ENCODE measurements at places on chromosomes 1 and 21.

GRCh38 chr1:74713849-74714248 is 19.0 kb downstream of the CRYZ start:
- no peak for DNase-seq

GRCh38 chr1:59044535-59045121 is 252.3 kb upstream of the FGGY start:
- no peak for DNase-seq

- no peak for DNase-seq
Measured at GRCh38 chr1:98286656-98287055, 365.8 kb upstream of the DPYD start.

DNA sequence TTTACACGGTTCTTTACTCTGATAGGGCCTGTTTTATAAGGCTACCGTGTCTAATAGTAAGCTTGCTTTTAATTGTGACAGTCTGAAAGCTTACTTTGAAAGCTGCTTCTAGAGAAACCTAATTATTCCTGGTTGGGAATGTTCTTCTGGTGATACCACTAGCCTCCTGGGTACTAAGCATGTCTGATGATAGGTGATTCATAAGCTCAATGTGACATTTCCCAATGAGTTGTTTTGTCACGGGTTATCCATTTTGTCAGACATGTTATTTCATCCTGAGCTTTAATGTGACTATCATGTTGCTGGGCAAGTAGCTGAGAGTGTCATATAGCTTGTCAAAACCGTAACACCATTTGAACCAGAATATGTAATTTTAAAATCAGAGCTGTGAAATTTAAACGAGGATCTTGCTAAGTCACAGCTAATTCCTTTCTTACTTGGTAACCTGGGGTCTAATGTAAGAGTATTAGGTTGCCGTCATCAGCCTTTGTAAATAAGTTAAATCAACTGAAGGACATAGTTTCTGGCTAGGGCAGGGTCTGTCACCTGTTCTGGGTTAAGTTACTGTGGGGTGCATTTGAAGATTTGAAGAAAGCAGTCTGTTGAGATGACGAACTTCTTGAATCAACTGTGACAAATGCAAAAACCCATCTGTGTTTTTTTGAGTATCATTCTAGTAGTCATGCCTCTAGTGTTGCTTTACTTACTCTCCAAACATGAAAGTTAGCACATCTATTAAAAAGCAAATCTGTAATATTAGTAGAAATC is 529.2 kb downstream of the USP25 start:
- no peak for DNase-seq

DNA sequence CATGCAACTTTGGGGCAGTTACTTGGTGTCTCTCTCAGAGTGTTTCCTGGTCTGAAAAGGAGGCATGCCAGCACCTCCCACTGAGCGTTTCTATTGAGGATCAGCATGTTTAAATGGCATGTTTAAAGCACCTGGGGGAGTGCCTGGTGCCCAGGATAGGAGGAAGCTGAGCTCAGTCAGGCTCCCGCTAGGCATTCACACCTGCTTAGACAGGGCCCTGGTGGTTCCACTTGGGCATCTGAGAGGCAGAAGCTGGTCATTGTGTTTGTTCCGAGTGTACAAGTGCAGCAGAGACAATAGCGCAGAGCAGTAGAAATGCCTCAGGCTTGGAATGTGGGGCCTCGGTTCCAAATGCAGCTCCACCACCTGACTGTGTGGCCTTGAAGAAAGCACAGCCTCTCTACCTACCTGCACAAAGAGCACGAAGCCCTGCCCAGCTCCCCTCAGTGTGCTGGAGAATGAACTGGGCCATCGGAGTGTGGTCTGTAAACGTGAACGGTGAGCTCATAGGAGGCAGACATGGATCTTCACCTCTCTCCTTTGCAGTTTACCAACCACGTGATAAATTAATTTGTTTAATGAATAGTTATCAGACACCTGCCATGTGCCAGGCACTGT is 20.3 kb upstream of the TMEM222 start:
- no peak for DNase-seq

- no peak for DNase-seq
Measured at GRCh38 chr1:161157867-161158266, 1.4 kb upstream of the USP21 start.

GRCh38 chr1:85048296-85049064 is at the start of gene MCOLN3:
MCOLN3 (minus strand) TSS chr1:85048500; CDS start chr1:85045360, 3,140 bp downstream.
- peak; percentile 7 for DNase-seq

GRCh38 chr1:99535470-99536164 is 110.3 kb upstream of the PALMD start:
- DNase-seq: no peak

DNA sequence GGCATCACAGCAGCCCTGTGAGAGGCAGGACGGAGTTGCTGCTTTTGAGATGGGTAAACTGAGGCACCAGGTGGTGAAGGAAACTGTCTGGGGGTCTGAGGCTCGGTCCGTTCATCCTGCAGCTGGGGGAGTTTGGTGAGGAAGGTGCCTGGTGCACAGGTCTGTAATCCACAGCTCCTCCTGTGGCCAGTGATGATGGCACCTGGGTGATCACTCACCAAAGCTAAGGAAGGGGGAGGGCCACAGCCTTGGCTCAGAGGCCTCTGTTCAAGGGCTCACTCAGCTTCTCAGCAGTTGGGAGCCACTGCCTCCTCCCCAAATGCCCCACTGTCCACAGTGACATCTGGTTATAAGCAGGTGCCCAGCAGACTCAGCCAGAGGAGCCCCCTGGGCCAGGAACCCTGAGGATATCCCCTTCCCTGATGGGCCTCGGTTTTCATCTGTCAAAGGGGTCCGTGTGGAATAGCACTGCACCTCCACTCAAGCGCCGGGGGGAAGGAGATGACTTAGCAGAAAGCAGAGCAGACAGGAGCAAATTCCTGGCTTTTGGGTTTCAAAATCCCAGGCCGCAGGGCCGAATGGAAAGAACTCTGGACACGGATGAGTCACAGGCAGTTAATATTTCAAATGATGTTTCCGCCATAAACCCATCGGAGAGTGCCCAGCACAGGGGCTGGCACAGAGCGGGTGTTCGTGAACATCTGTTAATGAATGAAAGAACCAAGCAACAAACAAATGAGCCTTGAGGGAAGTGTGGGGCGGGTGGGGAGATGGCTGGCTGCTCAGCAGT is 82.8 kb downstream of the DMRTB1 start:
- DNase-seq: no peak

GRCh38 chr1:157932069-157932468 is 61.4 kb upstream of the KIRREL1 start:
- DNase-seq: no peak

GRCh38 chr21:26067836-26068594 is 102.6 kb downstream of the APP start:
- no peak for DNase-seq

DNA sequence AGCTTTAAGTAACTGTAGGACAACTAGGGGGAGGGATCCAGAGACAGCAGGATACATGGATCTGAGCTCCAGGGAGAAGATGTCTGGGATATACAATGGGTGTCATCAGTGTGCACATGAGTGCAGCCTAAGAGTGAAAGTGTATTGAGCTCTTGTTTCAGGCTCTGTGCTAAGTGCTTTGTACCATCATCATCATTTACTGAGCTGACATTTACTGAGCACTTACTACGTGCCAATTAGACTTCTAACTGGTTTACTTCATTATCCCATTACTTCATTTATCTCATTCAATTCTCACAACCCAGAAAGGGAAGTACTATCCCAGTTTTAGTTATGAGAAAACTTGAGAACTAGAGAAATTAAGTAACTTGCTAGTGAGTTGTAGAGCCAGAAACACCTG is 4.5 kb upstream of the KDM4A start:
- DNase-seq: no peak

DNA sequence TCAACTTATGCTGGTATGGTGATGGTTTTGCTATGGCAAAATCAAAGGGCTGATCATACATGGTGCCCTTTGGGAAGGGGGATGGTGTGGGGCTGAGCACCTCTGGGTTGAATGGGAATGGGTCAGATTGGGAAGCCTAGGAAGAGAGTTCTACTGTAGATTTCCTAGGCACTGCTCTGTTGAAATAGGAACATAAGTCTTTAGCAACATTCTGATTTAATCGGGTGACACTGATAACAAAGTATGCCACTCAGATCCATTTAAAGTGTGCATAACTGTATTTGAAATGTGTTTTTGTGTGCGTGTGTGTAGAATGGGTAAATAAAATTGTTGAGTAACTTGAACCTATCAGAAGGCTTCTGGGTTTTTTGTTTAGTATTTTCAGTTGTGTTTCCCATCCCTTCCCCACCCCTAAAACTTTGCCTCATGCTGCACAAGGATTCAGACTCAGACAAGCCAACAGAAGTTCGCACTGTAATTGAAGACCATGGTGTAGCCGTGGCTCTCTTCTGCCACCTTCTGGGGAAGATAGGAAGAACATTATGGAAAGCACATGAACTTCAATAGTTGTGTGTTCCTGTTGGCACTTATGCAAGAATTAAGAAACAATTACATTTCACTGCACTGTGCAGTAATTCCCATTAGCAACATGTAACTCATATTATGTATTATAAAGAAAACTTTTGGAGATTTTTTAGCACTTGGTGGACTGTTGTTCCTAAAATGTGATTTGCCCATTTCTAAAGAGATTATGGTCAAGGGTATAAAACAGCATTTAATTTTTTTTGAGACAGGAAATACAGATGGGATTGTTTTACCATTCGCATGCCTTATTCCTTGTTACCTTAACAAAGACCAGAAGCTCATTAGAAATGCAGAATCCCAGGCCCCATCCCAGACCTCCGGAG is 10.9 kb upstream of the C4BPB start:
- peak; percentile 44 for DNase-seq

- DNase-seq: no peak
Measured at GRCh38 chr1:201942129-201942495, 4.2 kb downstream of the LMOD1 start.

DNA sequence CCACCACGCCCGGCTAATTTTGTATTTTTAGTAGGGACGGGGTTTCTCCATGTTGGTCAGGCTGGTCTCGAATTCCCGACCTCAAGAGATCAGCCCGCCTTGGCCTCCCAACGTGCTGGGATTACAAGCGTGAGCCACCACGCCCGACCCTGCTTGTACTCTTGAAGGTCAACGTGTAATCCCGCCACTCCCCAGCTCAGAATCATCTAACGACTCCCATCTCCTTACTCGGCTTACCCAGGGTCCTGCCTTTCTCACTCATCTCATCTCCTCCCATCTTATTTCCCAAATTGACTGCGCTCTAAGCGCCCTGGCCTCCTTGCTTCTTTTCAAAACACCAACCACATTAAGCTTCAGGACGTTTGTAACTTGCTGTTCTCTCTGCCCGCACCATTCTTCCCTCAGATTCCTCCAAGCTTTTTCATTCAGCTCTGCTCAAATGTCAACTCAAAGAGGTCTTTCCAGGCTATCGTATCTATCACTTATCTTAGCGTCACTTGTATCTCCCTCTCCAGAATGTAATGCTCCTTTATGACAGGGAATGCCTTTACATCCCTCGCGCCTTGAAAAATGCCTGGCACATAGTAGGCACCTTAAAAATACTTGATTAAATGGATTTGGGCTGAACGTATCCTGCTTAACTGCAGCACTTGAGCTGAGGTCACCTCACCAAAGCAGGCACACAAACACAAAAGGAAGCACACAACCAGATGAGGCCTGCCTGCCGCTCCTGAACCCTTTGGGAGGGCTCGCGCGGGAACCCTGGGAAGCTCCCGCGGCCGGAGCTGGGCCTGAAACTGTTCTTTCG is 1.4 kb upstream of the USP1 start:
- DNase-seq: peak; percentile 11

DNA sequence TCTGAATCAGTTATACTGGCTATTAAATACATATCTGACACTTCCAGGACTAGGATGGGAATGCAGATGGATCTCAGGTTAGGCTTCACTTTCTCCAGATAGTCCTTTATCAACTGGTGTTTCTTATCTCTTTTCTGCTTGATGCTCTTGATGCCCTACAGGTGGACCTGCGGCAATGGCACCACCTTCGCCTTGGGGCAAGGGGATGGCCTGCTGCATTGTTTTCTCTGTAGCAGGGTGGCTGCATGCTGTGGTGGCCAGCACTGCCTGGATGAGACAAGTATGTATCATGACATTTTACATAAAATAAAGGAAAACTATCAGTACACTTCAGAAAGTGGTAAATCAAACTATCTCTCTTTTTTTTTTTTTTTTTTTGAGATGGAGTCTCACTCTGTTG is 217.7 kb upstream of the ZP4 start:
- no peak for DNase-seq

- DNase-seq: no peak
Measured at GRCh38 chr1:219505886-219506285, 107.0 kb downstream of the ZC3H11B start.

GRCh38 chr1:35558374-35559316 is 1.0 kb downstream of the NCDN start:
- no peak for DNase-seq

- DNase-seq: no peak
Measured at GRCh38 chr21:31554511-31555022, 104.9 kb upstream of the SOD1 start.

- no peak for DNase-seq
Measured at GRCh38 chr1:14941864-14942263, 211.7 kb upstream of the TMEM51 start.

- DNase-seq: no peak
Measured at GRCh38 chr1:6805004-6805416, 19.8 kb downstream of the CAMTA1 start.

DNA sequence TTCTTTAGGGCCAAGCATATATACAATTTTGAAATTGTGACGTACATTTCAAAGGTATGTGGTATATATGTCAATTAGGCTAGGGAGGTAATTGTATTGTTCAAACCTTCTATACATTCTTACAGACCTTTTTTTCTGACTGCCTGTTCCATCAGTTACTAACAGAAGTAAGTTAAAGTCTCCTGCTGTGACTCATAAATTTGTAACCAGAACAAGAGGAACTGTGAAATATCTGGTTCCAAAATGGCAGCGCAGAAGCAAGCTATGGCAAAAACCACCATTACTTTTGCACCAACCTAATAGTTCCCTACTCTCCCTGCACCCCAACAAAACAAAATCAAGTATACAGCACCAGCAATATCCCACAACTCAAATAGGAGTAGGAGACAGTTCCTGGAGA is 93.6 kb downstream of the ENAH start:
- DNase-seq: no peak

DNA sequence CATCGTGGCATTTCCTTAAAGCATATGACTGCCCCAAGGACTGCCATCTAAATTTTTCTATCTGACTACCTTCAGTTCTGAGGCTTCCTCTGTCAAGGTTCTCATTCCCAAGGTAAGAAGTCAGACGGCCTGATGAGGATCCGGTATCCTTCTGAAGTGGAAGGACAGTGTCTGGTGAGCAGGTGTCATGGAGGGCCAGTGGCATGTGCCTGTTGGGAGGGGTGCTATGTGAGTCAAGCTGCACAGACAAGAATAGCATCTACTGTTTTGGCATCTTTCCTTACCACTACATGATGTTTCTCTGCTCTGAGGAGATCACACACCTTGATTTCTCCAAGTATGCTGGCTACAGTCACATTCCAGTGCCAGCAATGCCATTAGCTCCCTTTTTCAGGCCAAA is 99.6 kb upstream of the RGS1 start:
- DNase-seq: no peak

- no peak for DNase-seq
Measured at GRCh38 chr1:229032375-229032774, 238.5 kb upstream of the RAB4A start.
